MCF 10A (cell line): ENCODE measurements at places on chromosomes 6 and 20. TPM values are rescaled to one million over a fixed set of nuclear protein-coding genes. Genes with fewer than 3 reads are reported as not detected.

MPIG6B gene
- total RNA-seq: not detected in 2 replicates

GRCh38 chr6:148602136-148602535 is 144.7 kb upstream of the UST start:
- no peaks in the 10 kb centered on the region for H3K27me3 ChIP-seq
- H3K36me3 ChIP-seq: no peaks in the 10 kb centered on the region
- no peak overlapping the region for H3K27ac ChIP-seq
- no peaks in the 10 kb centered on the region for H3K4me1 ChIP-seq
- DNase-seq: no peak
- H3K4me3 ChIP-seq: no peak overlapping the region

- no peak overlapping the region for H3K4me3 ChIP-seq
- DNase-seq: no peak
- peaks cover 7% of the 10 kb centered on the region for H3K4me1 ChIP-seq
These were observed 87.7 kb downstream of the EPB41L2 start for GRCh38 chr6:130975325-130975724.

PARD6B gene
- 5.3 and 5.8 TPM in 2 replicates for total RNA-seq

DNA sequence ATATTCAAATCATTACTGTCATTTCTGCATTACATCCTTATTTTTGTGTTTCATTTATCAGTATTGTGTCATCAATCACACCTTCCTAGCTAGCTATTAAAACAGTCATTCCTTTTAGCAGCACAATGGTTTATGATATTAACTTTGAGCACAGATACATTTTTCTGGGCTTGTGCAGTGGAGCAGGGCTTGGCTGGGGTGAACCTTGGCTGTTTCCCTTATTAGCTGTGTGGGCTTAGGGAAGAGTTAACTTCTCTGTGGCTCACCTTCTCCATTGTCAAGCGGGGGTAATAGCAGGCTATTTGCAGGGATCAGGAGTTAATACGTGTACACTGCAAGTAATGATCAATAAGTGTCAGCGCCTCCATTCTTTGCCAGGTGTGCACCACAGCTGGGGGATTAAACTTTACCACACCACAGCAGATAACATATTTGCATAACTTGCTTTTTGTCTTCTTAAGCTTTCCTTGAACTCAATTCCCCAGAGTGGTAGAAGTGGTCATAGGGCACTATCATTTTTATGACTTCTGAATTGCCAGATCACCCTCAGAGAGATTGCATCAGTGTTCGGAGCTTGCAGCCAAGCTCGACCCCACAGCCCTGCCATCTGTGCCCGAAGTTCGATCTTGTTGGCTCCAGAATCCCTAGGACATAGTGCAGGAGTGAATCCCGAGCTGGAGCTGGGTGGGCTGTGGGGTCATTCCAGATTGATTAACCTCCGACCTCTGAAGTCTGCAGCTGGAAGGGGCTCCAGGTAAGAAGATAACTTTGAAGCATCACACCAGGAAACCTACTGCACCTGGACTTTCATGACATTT is 1.5 kb upstream of the PYGB start:
- peaks cover 28% of the 10 kb centered on the region for H3K4me1 ChIP-seq
- H3K27me3 ChIP-seq: no peaks in the 10 kb centered on the region
- no peak for DNase-seq

GRCh38 chr20:17633850-17634500 is 48.1 kb downstream of the RRBP1 start:
- no peaks in the 10 kb centered on the region for H3K4me1 ChIP-seq
- no peak overlapping the region for H3K4me3 ChIP-seq
- no peak for DNase-seq
- H3K27me3 ChIP-seq: no peaks in the 10 kb centered on the region
- peaks cover 55% of the 10 kb centered on the region for H3K36me3 ChIP-seq

- H3K36me3 ChIP-seq: no peaks in the 10 kb centered on the region
- DNase-seq: no peak
- no peak overlapping the region for H3K4me3 ChIP-seq
- H3K27ac ChIP-seq: no peak overlapping the region
- no peaks in the 10 kb centered on the region for H3K27me3 ChIP-seq
These were observed 367.1 kb downstream of the PKHD1 start for GRCh38 chr6:51720327-51720726.

DNA sequence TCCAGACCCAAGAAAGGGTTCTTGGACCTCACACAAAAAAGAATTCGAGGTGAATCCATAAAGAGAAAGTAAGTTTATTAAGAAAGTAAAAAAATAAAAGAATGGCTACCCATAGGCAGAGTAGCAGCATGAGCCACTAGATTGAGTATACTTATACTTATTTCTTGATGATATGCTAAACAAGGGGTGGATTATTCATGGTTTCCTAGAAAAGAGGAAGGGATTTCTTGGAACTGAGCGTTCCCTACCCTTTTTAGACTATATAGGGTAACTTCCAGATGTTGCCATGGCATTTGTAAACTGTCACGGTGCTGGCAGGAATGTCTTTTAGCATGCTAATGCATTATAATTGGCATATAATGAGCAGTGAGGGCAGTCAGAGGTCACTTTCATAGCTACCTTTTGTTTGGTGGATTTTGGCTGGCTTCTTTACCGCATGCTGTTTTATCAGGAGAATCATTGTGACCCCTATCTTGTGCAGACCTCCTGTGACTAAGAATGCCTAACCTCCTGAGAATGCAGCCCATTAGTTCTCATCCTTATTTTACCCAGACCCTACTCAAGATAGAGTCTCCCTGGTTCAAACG is 44.3 kb downstream of the TENT5A start:
- no peaks in the 10 kb centered on the region for H3K4me1 ChIP-seq
- no peak overlapping the region for H3K4me3 ChIP-seq
- no peak for DNase-seq
- no peaks in the 10 kb centered on the region for H3K36me3 ChIP-seq
